ENCODE measurements at places on chromosomes 11 and 22.
A peak's percentile ranks its signal among the peaks of the same experiment; 100 is the strongest.

DNA sequence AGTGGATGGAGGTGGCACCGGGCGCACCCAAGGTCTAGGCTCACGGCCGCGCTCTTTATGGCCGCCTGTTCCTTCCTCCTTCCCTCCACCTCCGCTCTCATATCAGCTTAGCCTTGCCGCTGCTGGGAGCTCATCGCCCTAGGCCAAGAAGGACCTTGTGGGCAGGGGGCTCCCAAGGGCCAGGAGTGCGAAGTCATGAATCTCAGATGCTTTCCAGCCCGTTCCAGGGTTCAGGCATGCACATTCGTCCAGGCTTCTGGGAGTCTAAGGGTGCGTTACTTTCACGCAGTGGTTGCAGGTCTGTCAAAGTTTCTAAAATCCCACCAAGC, 4.1 kb upstream of the GALR3 start:
- no peak for DNase-seq

DNA sequence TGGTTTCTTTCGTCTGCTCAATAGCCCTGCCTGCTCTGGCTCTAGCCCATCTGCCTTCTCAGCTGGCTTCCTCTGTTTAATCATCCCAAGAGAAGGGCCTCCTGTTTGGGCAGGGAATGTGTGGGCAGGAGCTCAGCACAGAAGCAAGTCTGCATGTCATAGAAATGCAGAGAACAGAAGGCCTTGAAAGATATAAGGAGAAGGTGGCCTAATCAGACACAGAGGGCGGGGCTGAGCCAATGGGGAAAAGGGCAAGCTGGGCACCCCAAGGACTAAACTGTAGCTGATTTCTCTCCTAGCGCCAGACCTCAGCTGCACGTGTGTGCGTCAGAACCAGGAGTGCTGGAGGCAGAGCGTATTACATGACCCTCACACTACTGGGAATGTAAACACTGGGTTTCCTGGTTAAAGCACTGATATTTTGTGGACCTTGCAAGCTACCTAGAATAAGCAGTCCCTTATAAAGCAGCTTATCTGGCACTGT, 7.6 kb upstream of the CCKBR start:
- DNase-seq = no peak

GRCh38 chr11:62435846-62436660, 17.2 kb downstream of the SCGB1A1 start:
- DNase-seq = no peak

DNA sequence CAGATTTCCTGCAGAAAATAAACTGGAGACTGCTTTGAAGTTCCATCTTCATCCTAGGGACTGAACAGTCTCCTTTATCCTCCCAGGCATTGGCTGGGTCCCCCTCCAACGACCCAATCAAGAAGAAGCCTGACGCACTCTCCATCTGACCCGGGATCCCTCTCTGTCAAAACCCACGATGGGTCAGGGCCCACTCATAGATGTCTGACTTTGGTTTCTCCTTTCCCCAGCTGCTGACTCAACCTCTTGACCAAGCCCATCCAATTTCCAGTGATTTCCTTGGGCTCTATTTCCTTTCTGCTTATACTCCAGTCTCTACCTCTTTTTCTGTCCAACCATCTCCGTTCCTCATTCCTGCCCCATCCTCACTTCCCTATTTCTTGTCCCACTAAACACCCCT, 189.7 kb downstream of the MIAT start:
- peak; percentile 43 for DNase-seq

DNA sequence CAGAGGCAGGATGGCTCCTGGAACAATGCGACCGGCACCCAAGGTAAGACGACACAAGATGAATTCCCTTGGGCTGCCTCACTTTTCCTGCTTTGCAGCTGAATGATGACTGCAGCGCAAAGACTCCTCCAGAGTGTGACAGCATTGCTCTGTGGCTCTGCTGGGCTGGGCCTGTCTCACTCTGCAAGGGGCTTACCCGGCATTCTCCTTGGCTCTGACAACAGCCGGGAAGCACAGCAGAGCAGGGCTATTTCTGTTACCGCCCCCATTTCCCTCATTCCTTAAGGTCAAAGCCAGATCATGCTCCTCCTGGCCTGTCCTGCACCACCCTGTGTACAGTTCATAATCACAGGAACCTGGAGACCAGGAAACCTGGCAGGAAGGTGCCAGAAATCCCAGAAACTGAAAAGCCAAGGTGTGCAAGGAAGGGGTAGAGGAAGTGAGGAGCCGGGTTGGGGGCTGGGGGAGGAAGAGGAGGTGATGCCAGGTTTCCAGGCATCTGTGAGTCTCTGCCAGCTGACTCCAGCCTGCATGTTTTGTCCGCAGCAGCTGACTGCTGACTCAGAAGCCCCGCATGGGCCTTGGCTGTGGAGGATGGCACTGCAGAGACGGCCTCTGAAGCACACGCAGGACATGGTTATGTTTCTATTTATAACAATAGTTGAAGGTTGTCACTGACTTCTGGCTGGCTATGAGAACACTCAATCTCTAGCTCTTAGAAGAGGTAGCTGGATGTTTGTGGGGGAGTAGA, 113.6 kb downstream of the MICAL3 start:
- no peak for DNase-seq

GRCh38 chr11:295351-296170, 3.8 kb downstream of the IFITM5 start:
- DNase-seq = no peak

GRCh38 chr11:18005376-18006129, 7.3 kb downstream of the SERGEF start:
- DNase-seq = no peak

GRCh38 chr11:93729129-93729616, 12.1 kb downstream of the TAF1D start:
- no peak for DNase-seq

DNA sequence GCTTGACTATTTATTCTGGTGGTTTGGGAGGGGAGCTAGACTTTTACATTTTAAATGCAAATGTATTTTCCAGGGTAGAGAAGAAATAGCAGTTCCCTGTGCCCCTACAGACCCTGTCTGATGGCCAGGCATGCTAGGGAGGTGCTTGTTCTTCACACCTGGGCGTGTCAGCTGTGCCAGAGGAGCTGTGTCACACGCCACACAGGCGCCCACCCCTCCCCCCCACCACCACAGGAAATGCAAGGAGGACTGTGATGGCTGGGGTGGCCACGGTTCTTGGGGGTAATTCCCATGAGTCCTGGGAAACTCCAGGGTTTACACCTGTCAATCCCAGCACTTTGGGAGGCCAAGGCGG, 82.2 kb downstream of the FLI1 start:
- no peak for DNase-seq

GRCh38 chr11:111173221-111173620, 72.3 kb upstream of the POU2AF2 start:
- DNase-seq = no peak

DNA sequence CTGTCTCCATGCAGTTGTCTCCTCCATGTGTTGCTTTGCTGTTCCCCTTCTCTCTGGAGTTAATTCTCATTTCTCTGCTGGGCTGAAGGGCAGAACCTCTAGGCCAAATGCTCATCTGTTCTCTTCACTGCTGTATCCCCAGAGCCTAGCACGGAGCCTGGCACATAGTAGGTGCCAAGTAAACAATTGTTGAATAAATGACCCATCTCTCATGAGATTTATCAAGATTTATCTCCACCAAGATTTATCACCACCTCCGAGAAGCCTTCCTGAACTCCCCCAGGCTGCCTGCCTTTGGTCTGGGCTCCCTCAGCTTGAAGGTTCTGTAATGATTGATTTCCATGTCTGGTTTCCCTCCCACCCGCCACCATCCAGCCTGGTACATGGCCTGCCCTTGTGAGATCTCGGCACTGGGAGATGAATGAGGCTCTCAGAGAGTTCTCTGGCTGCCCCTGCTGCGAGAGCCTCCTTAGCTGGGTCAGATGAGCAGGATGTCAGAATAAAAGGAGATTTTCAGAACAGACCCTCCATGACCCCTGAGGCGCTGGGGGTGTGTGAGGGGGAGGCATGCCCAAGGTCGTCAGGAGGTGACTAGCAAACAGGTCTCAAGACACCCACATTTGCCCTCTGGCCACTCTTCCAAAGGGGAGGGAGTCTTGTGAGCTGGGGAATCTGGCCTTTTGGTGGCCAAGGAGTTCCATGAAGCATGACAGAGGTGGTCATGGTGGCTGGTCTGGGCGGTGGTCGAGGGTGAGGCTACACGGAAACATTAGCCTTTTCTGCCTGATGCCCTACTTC, 2.4 kb upstream of the GDPD5 start:
- no peak for DNase-seq

GRCh38 chr11:68199295-68199987, 13.7 kb downstream of the KMT5B start:
- DNase-seq = no peak

- DNase-seq = peak; percentile 47
Measured at GRCh38 chr22:48954781-48955311, 872.8 kb downstream of the BRD1 start.

- DNase-seq = peak; percentile 93
Measured at GRCh38 chr22:42078469-42079318, 806 bp upstream of the SMDT1 start.

GRCh38 chr22:31045900-31046538, 35.1 kb upstream of the SMTN start:
- DNase-seq = no peak

DNA sequence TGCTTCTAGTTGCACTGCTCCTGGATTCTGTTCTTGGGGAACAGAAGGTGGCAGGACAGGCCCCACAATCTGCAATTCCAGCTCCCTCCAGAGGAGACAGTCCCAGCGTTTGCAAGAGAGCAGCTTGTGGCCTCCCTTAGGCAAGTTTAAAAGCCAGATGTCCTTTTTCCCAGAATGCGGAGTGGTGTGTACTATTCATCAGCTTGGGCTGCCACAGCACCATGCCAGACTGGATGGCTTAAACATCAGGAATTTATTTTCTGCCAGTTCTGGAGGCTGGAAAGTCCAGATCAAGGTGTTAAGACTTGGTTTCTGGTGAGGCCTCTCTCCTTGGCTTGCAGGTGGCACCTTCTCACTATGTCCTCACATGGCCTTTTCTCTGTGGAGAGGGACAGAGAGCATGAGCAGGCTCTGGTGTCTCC, 11.7 kb downstream of the MIAT start:
- DNase-seq = no peak

DNA sequence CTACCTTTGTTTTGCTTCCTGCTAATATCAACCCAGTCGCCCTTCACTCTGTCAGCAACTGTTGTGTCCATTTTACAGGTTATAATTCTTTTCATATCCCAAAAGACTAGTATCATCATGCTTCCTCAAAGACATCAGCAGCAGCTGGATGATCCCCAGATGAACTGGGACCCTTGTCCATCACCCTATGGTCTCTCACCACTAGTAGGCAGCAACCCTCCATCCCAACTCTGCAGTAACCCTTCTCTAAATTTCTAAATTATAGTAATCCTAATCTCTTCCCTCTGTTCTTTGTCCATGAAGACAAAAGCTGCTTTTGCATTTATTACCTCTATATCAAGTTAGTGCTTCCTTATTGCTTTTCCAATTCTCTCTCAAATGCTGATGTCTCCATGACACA, 1025.8 kb downstream of the FAM181B start:
- no peak for DNase-seq

DNA sequence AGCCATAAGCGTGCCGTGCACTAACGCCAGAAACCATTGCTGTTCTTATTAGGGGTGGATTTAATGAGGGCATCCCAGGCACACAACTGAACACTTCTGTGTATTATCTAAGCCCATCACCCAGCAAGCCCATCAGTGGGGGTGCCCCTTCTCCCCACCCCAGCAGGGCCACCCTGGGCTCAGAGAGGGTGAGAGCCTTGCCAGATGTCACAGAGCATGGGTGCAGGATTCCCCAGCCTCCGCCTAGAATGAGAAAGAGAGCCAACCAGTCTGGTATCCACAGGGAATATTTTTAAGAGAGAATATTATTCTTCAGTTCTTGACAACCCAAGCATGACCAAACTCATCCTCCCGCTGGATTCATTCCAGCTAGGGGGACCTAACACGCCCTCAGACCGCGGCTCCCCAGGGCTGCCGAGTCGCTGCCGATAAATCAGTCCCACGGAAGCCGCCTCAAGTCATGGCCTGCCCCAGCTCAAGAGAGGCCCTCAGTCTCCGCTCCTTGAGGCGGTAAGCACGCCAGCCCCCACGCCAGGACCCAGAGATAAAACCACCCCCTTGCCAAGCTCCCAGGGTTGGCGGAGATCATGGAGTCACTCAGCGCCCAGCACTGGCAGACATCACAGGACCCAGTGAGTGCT, 47.2 kb downstream of the MN1 start:
- DNase-seq = no peak

GRCh38 chr11:7905961-7906429, 25.1 kb downstream of the OR10A6 start:
- no peak for DNase-seq

DNA sequence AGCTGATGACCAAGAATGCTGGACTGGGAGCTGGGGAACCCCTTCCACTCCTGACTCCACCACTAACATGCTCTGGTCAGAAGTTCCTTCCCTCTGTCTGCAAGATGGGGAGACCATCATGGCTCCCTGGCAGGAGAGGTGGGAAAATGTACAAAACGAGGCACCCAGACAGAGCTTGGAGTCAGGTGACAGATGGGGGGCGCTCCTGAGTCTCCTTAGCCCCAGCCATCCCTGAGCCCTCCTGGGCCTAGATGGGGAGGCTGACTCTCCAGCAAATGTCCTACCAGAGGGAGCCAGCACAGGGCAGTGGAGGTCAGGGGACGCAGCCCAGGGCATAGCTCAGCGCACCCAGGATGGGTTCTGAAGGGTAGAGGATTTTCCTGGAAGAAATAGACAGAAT, 20.0 kb downstream of the KCNJ4 start:
- DNase-seq = no peak

GRCh38 chr11:94883878-94884277, 89.5 kb downstream of the CWC15 start:
- no peak for DNase-seq

- DNase-seq = no peak
Measured at GRCh38 chr22:27129266-27129665, 471.9 kb downstream of the MIAT start.

GRCh38 chr22:29647954-29648737, 44.7 kb downstream of the NF2 start:
- no peak for DNase-seq

GRCh38 chr11:45852018-45852711, 4.9 kb downstream of the CRY2 start:
- DNase-seq = no peak

DNA sequence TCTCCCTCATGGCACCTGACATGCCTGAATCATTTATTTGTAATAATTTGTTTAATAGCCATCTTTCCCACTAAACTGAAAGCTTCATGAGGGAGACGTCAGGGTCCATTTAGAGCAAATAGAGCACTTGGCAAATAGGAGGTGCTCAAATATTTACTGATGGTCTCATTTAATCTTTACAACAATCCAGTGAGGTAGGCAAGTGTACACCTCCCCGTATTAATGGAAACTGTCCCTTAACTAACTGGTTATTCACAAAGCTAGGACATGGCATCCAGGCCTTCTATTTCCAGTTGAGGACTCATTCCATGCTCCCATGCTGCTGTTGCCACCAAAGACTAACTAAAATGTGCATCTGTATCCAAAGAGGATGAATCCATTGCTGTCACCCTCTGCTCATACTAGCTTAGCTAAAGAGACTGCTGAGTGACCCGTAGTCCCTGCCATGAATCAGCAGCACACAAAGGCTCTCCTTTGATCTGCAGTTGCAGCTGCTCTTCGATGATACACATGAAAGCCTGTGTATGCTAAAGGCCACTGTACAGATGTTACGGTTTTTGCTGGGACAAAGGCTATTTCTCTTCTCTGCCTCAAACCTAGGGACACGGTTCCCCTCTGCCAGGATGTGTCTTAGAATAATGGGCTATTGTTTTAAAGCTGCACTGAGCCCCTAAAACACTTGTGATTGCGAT, 82.6 kb downstream of the RAB30 start:
- DNase-seq = no peak

- no peak for DNase-seq
Measured at GRCh38 chr11:117090111-117090706, 8.0 kb downstream of the SIK3 start.
